ENCODE measurements at places on chromosomes 12 and 14. TPM values are rescaled to one million over a fixed set of nuclear protein-coding genes. Genes with fewer than 3 reads are reported as not detected.
A peak's percentile ranks its signal among the peaks of the same experiment; 100 is the strongest.

GRCh38 chr14:78847801-78848200 lies 677.6 kb downstream of the NRXN3 start:
- no peaks in the 10 kb centered on the region for H3K27me3 ChIP-seq
- H3K4me1 ChIP-seq, result no peaks in the 10 kb centered on the region
- H3K36me3 ChIP-seq, result no peaks in the 10 kb centered on the region
- no peak overlapping the region for H3K27ac ChIP-seq
- no peak overlapping the region for H3K4me3 ChIP-seq

DNA sequence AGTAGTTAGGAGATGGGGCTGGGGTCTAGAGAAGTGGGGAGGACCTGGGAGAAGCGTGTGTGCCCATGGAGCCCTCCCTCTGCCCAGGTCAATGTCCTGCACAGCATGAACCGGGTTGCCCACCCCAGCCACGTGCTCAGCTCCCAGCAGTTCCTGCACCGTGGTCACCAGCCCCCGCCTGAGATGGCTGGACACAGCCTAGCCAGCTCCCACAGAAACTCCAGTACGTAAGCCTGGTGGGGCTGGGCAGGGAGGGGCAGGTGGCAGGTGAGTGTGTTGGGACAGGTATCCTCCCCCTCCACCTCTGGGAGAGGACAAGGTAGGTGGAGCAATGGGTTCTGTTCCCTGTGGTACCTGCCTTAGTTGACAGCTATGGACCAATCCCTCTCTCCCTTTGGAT lies 20.7 kb downstream of the CLSTN3 start:
- no peaks in the 10 kb centered on the region for H3K27me3 ChIP-seq
- no peak for DNase-seq
- H3K27ac ChIP-seq, result no peak overlapping the region
- H3K4me3 ChIP-seq, result no peak overlapping the region
- H3K4me1 ChIP-seq, result no peaks in the 10 kb centered on the region

DNA sequence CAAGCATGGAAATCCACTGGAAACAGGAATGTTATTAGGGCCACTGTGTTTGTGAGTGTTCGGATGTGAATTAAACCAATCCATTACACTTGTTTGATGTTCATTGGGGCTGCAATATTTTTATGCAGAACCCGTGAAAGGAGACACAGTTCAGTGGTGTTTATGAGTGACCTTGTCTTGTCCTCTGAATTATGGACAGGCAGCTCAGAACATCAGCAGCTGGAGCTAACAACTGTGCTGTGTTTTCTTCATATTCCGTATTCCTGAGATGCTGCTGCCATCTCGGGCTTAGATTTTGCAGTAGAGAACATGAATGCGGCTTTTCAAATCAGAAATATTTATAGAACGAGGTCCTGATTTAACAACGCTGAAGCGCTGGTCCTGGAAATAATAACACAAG lies 20.3 kb upstream of the CACNA1C start:
- no peaks in the 10 kb centered on the region for H3K36me3 ChIP-seq
- H3K27ac ChIP-seq, result peak overlapping the region; percentile 2
- no peak for DNase-seq

- no peaks in the 10 kb centered on the region for H3K27me3 ChIP-seq
- no peak for DNase-seq
- H3K36me3 ChIP-seq, result no peaks in the 10 kb centered on the region
- H3K4me1 ChIP-seq, result no peaks in the 10 kb centered on the region
Observed at GRCh38 chr14:75214558-75214957, 38.1 kb upstream of the TMED10 start.

The OR4K13 gene
- total RNA-seq, result not detected
